ENCODE measurements at places on chromosomes 7 and 10.

GRCh38 chr10:96324447-96324846, 20.2 kb downstream of the DNTT start:
- DNase-seq = no peak

DNA sequence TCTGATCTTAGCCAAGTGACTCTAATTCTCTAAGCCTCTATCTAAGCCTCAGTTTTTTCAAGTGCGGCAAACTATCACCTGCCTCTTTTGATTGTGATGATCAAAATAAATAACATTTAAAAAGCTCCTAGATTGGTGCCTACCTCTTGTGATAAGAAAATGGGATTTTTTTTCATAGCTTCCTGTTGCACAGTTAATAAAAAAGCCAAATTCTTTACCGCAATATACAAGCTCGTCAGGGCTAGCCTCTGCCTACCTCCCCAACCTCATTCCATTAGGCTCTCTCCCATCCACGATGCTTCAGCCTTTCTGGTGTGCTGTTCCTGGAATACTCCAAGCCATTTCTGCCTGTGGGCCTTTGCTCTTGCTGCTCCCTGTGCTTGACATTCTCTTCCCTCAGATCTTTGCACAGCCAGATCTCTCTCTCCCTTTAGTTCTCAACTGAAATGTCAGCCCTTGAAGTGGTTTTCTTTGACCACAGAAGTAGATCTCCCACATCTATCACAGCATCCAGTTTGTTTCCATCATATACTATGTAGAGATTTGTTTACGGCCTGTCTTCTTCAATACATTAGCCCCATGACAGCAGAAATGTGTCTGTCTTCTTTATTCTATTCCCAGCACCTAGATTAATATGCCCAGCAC, 48.8 kb downstream of the SFR1 start:
- DNase-seq = no peak

DNA sequence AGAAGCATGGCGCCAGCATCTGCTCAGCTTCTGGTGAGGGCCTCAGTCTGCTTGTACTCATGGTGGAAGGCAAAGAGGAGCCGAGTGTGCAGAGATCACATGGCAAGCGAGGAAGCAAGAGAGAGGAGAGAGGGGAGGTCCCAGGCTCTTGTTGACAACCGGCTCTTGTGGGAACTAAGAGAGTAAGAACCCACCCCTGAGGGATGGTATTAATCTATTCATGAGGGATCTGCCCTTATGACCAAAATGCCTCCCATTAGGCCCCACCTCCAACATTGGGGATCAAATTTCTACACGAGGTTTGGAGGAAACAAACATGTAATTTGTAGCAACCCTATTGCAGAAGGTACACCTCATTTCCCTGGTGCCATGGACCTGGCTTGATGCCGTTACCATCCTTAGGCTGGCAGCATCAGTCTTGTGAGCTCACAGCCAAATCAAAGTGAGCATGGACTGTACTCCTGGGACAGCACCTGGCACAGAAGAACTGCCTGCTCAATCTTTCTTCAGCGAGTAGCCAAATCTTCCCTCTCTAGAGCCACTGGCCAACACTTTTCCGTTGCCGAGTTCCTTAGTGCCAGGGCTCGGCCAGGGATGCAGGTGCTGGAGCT, 6.5 kb downstream of the BTBD16 start:
- no peak for DNase-seq

DNA sequence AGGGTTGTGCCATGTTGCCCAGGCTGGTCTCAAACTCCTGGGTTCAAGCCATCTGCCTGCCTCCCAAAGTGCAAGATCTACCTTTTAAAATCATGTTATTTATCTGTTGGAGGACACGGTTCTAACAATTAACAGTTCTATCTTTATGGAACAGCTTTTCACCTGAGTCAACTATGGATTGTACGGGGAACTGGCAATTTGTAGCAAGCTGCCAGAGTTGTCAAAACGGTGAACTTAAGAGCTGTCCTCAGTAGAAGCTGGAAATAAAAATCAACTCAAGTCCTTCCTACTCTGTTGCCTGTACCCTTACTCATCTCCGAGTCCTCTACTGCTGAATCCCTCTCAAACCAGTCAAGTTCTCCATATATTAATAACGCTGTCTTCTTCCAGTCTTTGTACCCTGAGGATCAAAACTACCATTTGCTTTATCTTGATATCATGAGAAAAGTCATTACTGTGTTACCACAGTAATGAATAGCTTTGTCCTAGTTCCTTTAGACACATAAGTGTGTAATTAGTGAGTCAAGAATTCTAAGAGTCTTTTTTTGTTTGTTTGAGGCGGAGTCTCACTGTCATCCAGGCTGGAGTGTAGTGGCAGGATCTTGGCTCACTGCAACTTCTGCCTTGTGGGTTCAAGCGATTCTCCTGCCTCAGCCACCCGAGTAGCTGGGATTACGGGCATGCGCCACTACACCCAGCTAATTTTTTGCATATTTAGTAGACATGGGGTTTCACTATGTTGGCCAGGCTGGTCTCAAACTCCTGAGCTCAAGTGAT, 28.2 kb downstream of the HBP1 start:
- DNase-seq = no peak

DNA sequence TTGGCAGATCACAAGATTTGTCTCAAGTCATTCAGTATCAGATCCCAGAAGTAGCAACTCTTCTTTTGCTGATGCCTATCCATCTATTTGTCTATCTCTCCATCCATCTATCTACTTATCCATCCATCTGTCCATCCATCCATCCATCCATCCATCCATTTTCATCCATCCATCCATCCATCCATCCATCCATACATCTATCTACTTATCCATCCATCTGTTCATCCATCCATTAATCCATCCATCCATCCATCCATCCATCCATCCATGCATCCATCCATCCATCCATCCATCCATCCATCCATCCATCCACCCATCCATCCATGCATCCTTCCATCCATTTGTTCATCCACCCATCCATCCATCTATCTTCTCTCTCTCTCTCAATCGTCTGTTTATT, 142.7 kb downstream of the PFKFB3 start:
- no peak for DNase-seq

GRCh38 chr7:158396982-158397862, 190.4 kb downstream of the PTPRN2 start:
- DNase-seq = no peak

DNA sequence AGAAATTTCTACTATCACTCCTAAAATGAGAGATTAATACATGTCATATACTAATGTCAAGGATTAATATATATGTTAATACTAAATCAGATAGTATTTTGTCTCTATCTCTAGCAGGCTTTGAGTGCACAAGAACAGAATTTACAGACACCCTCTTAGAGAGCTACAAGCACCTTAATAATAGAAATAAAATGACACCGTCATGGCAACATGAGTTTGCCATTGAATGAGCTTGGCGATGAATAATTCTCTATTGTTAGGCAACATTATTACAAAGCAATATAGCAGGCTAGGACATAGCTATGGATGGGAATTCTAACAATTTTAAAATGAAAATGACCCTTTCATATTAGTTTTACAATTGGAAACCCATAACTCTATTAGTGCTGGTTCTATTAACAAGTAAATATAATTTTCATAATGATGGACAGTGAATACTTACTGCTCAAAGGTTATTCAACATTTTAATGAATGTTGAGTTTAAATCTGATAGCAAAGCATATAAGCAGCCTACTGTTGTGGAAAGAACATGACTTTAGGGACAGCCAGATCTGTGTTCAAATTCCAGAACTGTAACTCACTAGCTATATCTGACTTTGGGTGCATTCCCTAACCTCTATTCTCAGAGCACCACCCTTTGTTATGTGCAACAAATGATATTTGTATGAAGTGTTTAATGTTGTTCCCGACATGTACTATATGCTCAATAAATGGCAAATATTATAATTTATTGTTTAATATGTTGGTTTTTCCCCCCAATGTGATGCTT, 184.5 kb upstream of the DKK1 start:
- no peak for DNase-seq

GRCh38 chr10:73968098-73968521, 29.8 kb upstream of the VCL start:
- no peak for DNase-seq
